ENCODE measurements at places on chromosomes 6 and 20. TPM values are rescaled to one million over a fixed set of nuclear protein-coding genes. Genes with fewer than 3 reads are reported as not detected.

The MTFR2 gene
- total RNA-seq, result 0.82 TPM

The NCOA3 gene
- 26.0 TPM for total RNA-seq

The EPPIN gene
- total RNA-seq, result not detected

The STMN3 gene
- total RNA-seq, result 66.7 TPM

The ATP5F1E gene
- 25.3 TPM for total RNA-seq

DNA sequence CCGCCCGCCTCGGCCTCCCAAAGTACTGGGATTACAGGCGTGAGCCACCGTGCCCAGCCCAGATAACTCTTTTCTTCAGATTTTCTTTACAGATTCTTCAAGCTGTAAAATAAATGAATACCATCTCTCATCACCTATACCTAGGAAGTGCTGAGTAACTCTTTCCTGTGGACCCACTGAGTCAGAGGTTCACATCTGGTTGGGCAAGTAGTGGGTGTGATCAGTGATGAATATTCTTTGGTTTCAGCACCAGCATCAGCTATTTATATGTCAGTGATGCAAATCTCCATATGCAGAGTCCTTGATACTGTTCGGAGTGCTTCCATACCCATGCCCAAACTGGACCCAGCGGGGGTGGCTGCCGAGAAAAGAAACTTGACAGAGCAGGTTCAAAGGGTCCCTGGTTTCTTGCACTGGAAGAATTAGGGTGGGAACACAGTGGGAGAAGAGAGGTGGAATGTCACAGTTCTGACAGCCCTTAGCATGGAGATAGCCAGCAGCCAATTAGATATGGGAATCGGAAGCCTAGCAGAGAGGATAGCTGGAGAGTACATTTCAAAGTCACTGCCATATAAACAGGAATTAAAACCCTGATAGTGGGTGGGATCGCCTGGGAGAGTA is 64.9 kb upstream of the DDR1 start:
- DNase-seq, result no peak

- no peak for DNase-seq
Measured at GRCh38 chr6:82131441-82131840, 116.1 kb downstream of the IBTK start.

- no peak for DNase-seq
Measured at GRCh38 chr6:24874776-24875533, 60.8 kb downstream of the RIPOR2 start.

GRCh38 chr20:31966991-31967655 is 828 bp upstream of the XKR7 start:
- DNase-seq, result no peak

DNA sequence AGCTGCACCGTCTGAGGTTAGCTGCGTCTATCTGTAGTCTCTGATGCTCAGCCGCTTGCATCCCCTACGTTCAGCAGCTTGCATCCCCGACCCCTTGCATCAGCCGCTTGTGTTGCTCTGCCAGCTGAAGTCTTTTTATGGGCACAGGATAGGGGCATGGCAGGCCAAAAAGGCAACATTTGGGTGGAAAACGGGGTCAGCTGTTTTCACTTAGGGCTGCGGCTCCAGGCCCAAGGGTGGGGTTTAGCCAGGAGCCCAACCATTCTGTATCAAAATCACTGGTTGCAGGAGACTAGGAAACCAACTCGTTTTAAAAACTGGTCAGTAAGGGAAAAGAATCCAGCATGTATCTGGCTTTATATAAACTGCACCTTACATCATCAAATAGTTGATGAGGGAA is 49.9 kb downstream of the FAM50B start:
- DNase-seq, result no peak

- DNase-seq, result no peak
Measured at GRCh38 chr6:149499066-149499465, 14.3 kb upstream of the ZC3H12D start.

DNA sequence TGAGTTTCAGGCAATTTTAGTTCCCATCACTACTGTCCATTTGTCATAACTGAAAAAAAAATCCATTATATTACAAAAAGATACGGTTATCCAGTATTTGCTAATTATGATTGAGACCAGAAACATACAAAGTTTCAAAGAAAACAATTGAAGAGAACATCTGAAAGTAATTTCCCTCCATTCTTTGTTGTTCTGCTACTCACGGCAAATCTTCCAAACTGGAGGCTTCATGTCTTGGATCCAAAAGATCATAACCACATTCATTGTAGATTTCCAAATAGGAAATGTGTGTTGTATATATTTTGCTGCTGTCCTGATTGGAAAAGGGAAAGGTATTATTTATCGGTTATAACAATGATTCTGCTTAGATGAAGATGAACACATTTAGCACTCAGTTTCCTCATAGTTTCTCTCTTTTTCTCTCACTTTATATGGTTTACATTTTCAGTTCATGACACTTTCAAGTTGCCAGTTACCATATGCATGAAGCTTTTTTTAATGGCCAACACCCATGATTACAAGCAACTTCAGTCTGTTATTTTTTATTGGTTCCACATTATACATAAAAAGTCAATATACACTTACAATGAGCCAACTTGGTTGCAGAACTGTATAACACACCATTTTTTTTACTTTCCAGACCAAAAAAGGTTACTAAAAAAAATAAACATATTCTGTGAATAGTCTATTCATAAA is 90.4 kb downstream of the KIF6 start:
- DNase-seq, result no peak
